Endothelial cell (in vitro differentiated cells): ENCODE measurements at places on chromosomes 4 and X.

GRCh38 chrX:152902502-152902820 is 4.6 kb downstream of the ZNF185 start:
- no peak for DNase-seq

DNA sequence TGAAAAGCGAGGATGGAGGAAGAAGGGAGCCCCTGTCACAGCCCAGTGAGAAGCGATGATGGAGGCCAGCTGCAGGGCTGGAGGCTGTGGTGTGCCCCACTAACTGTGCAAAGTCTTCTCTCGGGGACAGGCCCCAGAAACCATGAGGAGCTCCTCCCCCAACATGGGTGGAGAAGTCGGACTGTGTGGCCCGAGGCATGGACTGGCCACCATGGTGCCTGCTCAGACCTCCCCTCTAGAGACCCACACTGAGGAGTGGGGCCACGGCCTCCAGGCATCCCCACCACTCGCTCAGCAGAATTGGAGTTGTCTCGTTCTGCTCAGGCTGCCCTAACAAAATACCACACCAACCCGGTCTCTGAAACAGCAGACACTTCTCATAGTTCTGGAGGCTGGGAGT is 12.2 kb upstream of the PDE6B start:
- no peak for DNase-seq

DNA sequence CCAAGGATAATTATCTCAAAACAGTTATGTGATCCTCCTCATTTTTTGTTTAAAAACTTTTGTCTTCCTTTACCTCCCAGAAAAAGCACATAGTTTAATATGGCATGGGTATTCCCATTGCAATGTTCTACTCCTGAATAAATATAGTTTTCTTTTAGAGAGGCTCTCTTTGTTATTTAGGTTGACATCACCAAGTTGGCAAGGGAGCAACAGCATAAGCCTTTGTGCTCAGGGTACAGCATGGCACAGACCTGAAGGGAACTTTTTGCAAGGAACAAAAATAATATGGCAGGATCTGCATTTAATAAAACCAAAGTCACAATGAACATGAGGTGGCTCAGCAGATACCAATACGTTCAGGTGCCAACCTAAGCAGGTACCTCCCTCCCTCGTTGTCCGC is 47.1 kb upstream of the NPY2R start:
- DNase-seq: no peak

DNA sequence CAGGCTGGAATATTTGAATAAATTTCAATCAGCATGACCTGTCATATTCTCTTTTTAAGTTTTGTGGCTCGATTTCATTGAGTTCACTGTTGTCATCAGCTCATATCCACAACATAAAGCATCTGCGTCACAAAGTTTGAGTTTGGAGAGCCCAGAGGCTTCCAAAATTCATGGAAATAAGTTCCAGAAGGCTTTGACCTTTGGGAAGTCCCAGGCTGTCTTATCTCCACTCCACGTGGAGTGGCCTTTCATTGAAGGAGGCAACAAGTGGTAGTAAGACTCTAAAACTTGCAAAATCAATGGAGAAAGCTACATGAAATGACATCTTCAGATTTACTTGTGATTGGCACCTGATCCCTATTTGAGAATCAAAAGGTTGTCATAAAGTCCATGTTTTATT is 54.1 kb upstream of the UNC5C start:
- DNase-seq: no peak

DNA sequence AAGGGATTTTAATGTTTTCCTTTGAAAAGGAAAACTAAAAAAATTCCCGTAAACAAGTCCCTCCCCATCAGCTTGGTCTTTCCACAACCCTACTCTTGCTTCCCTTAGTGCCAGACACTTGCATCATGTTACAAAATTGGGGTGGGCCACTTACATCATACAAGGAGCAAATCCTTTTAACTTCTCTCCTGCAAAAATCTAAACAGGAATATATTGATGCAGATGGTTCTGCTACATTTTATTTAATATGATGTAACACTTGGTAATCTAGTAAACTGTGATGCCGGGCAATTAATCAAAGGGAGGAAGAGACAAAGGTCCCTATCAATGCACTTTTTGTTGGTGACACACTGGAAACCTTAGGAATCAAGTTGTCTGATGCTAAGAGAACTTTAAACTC is 125.3 kb downstream of the UBE2K start:
- no peak for DNase-seq

- DNase-seq: no peak
Observed at GRCh38 chrX:119706616-119707015, 13.6 kb upstream of the SEPTIN6 start.

DNA sequence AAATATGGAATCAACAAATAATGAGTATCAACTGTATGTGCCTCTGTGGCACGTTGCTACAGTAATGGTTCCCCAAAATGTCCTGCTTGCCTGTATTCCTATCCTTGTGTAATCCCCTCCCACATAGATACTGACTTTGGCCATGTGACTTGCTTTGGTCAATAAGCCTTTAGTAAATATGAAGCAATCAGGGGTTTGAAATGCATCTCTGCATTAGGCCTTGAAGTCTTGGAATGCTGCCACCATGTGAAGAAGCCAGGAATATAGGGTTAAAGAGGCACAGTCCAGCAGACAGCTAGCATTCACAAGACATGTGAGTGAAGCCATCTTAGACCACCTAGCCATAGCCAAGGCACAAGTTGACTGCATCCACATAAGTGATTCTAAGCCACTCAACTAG is 190.9 kb downstream of the GABRB1 start:
- no peak for DNase-seq

DNA sequence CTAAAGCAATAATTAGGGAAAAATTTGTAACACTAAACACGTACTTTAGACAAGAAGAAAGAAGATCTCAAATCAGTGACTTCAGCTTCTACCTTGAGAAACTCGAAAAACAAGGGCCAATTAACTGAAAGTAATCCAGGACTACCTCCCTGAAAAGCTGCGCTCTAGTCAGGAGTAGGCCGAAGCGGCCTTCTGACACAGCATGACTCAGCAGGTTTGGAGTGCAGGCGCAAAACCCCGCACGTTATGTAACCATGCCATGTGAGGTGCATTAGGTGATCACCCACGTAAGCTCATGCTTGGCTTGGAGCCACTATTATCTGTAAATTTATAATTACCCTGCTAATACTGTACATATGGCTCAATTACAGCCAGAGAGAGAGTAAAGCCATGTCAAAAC is 52.8 kb upstream of the CCDC149 start:
- DNase-seq: no peak

- DNase-seq: no peak
Observed at GRCh38 chr4:36115312-36115711, 129.0 kb downstream of the ARAP2 start.

DNA sequence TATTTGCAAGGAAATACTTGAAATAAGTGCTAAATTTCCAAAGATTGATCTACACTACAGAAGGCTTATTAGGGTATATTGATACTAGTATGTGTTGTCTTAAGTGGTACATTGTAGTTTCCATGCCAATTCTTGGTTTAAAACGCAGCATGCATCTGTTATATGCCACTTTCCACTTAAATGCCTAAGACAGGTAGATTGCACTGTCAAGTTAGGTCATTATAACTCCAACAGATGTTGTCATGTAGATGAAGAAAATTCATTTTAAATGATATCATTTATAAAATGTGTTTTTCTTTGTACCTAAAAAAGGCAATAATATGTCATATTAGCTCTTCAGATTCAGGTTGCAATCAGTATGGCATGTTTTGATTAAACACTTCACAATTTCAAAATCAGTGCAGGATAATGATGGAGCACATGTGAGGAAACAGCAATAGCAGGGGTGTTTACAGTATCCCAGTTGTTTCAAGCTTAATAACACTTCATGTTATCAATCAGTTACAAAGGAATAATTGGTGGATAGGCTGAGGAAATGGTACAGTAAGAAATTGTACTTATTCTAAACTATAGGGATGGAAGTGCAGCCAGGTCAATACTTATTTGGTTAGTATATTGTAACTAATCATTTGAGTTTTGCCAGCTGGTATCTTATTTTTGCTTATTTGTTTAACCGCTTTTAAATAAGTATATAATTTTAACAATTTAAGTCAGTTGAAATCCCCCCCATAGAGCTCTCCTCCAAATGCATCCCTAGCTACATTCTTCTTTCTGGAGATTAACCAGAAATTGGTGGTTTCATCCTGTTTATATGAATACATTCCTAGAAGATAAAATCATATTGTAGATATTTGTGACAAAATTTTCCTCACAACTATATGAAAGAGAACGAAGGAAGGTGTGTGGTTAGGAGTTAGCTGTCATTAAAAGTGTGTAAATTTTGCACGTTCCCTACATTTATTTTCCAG is 454.4 kb upstream of the ATOH1 start:
- DNase-seq: no peak

GRCh38 chr4:164081801-164082200 is 587.3 kb downstream of the TMA16 start:
- DNase-seq: no peak

GRCh38 chrX:31658360-31658759 is 586.5 kb upstream of the FTHL17 start:
- DNase-seq: no peak

DNA sequence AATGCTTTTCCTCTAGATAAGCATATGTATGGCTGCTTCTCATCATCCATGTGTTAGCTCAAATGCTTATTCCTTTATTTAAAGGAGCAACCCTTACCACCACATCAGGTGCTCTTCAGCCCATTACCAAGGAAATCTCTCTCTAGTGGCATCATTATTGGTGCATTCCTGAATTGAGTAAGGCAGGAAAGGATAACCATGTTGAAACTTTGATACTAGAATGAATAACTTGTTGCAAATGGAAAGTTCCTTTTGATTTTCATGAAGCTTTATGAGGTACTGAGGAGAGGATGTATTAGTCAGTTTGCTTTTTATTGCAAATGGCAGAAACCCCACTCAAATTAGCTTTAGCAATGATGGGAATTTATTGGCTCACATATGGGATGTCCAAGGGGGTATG is 212.3 kb upstream of the FGF13 start:
- DNase-seq: no peak

DNA sequence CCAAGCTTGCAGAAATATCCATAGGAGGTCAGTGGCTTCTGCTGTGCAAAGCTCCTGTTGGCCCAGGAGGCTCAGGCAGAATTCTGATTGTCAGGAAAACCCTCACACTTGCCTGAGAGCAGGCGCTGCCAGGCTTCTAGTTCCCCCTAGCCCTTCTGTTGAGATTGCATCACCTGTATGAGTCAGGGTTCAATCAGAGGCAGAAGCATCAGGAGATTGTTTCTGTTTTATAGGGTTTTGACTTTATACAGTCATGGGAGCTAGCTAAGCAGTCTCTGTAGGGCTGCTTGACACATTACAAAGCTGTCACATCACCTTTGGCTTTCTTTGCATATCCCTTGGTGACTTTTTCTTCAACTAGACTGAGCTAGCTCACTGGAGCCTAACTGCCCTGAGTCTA is 27.8 kb downstream of the DIPK2B start:
- DNase-seq: no peak

- DNase-seq: no peak
Observed at GRCh38 chr4:13701937-13702446, 74.5 kb upstream of the BOD1L1 start.

DNA sequence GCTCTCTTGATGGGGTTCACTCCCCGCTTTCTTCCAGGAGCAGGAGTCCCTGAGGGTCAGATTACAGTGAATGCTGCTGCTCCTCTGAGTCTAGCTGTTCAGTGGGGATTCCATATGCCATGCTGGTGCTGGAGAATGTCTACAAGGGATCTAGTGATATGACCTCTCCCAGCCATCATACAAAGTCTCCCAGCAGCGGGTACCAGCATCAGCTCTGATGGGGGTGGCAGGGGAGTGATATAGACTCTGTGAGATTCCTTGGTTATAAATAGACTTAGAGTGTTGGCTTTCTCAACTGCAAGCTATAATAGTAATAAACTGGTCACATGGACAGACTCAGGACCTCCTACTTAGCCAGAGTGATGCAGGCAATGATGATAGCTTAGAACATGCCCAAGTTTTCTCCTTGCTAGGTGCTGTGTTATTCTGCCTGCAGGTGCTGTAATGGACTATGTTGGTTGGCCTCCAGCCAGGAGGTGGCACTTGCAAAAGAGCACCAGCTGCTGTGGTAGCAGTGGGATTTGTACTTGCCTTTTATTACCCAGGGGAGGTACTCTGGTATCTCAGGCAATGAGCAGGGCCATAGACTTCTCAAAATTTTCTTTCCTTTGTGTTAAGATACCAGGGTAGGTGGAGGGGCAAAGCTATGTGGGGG is 202.9 kb downstream of the CHIC1 start:
- no peak for DNase-seq

GRCh38 chrX:50168241-50168687 is 32.5 kb downstream of the AKAP4 start:
- no peak for DNase-seq

DNA sequence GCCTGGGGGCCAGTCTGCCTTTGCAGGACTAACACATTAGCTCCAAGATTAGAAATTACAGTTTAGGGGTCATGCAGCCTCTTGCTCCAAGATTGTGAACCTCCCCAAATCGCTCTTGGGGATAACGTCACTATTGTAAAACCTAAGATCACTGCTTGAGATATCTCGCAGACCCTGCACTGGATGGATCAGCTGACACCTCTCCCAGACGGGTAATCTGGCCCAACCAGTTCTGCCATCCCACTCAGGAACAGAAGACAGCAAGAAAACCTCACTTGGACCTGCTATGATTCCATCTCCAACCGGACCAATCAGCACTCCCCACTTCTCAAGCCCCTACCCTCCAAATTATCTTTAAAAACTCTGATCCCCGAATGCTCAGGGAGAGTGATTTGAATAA is 431.2 kb downstream of the GPM6A start:
- DNase-seq: no peak

DNA sequence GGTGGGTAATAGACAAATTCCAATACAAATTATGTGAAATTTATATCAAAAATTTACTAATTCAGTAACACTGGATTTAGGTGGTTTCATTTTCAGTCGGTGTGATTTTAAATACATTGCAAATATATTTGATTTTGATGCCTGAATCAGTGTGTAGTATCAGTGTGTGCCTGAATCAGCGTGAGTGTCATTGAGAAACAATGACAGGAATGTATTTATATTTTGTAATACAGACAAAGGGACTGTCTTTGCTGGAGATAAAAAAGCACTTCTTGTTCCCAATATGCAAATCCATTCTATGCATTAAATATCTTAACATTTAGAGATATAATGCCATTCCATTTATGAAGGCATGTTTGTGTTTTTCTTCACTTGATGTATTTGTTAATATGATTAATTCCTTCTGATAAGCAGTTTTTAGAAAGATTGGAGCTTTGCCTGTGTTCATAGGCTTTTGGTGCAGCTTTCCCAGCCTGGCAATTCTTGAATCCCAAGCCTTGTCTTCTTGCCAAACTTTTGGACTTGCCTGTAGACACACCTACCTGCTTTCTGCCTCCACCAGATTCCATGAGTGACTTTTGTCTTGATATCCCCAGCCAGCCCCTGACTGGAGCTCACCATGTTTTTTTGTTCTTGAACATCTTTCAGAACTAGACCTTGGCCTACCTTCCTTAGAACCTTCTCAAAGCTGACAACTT is 243.8 kb downstream of the ADGRL3 start:
- no peak for DNase-seq

- no peak for DNase-seq
Observed at GRCh38 chr4:178347111-178347510, 904.9 kb upstream of the AGA start.

DNA sequence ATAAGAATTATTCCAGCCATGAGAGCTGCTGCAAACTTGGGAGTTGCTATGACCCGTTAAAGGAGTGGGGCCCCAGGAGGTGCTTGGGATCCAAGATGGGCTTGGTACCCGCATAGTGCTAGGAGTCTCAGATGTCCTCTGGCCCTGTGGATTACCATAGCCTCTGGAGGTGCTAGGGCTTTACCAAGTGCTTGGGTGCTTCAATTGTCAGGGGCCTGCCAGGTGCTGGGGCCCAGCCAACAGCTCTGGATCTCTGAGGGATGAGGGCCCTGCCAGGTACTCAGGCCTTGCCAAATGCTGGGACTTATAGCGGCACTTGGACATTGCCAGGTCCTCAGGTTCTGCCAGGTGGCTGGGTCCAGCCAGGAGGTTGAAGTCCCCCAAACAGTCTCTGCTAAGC is 32.0 kb upstream of the USP51 start:
- no peak for DNase-seq
